Retina (tissue), 1 donor: ENCODE measurements at places on chromosomes 5 and 9.

DNA sequence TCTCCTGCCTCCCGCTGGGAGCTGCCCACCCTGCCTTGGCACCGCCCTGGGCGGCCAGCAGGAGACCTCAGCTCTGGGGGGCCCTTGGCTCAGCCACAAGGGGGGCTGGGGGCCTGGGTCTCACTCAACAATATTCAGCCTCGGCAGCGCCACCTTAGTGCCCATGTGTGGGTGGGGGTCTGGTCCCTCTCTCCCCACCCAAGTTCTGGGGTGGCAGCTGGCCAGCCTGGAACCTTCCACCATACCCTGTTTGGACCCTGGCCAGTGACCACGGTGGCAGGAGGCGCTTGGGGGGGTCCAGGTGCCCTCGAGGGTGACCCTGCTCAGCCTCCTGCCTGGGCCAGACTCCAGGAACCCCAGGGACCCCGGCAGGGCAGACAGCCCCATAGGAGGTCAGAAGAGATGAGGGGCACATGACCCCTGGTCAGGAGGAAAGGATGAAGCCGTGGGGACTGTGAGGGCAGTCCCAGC lies 22.2 kb downstream of the NKD2 start:
- peak; percentile 54 for DNase-seq

DNA sequence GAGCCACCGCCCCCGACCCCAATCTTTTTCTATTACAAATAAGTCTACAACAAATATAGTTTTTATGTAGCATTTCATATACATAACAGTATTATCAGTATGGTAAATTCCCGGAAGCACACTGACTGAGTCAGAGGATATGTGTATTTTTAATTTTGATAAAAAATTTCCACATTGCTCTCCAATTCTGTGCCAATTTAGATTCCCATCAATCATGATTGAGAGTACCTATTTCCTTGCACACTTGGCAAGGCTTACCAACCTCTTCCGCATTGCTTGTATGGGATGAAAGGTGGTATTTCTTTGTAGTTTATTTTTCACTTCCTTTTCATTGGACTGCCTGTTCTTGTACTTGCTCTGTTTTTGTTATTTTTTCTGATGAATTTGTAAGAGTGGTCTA lies 204.6 kb downstream of the RFX3 start:
- DNase-seq = no peak

DNA sequence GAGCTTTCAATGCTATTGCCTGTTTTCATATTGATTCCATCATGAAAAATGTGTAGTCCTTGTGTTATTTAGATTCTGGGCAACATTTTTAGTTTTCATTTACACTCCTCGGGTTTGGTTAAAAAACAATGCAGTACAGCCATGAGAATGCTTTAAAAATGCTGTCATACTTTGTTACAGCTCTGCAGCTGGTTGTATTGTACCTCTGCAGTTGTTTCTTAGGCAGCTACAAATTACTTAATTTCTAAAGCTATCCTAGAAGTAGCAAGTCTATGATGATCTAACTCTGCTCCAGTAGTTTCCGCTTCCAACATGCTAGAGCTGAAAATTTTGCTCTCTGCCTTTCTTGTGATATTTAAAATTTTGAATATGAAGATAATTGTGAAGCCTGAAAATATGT lies 20.2 kb downstream of the SNX18 start:
- no peak for DNase-seq

GRCh38 chr5:68230285-68230684 lies 14.7 kb downstream of the PIK3R1 start:
- DNase-seq = no peak

DNA sequence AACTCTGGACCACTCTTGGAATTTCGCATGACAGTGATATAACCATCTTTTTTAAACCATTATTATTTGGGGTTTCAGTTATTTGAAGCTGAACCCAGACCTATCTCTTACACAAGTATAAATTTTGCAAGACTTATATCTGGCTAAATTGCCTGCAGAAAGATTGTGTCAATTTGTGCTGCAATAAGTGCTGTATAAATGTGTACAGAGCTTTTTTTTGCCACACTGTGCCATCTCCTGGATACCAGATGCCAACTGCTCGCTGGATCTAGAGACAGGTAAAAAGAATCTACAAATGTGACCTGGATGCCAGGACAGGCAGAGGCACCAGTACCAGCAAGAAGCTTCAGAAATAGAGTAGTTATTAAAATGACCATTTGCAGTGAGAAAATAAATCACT lies 25.9 kb upstream of the TTC39B start:
- DNase-seq = no peak

- DNase-seq = no peak
Observed at GRCh38 chr9:85599540-85600105, 142.1 kb downstream of the AGTPBP1 start.

GRCh38 chr5:164893071-164893470 lies 1387.7 kb downstream of the MAT2B start:
- no peak for DNase-seq

DNA sequence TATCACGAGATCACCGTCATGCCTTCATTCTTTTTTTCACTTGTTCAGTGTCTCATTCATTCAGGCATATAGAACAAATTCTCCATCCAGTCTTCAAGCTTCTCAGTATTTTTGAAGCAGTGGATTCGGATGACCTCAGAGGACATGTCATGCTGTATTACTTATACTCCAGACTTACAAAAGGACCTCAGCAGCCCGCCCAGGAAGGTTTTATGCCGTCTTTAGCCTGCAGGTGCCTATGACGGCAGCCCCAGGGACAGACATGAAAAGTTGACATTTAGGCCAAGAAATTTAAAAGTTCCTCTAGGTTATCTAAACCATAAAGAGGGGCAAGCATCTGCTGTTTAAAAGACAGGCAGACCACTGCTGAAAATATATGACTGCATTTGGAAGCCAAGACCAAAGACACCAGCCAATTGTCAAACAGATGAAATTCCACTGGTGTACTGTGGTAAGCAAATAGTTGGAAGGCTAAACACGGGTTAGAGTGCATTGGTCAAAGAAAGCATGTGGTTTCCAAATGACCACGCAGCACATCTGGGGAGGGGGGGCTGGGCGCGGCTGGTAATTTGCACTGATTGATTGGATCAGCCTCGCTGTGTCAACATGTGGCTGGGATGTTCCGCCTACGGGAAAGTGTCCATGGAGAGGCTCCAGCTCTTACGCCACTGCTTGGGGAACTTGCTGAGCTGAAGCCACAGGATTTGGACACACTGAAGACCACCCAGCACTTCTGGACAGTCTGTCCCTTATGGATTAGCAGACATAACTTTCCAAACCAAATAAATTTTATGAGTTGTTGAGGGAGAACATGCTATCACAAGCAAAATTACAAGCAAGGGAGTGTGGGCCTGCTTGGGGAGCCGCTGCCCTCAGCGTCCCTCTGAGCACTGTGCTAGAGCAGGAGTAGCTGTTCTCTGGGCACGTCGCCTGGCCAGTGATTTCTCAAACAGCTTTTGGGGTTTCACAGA lies 173.6 kb downstream of the FANCC start:
- DNase-seq = no peak

GRCh38 chr5:14880688-14881087 lies 9.1 kb upstream of the ANKH start:
- DNase-seq = no peak

DNA sequence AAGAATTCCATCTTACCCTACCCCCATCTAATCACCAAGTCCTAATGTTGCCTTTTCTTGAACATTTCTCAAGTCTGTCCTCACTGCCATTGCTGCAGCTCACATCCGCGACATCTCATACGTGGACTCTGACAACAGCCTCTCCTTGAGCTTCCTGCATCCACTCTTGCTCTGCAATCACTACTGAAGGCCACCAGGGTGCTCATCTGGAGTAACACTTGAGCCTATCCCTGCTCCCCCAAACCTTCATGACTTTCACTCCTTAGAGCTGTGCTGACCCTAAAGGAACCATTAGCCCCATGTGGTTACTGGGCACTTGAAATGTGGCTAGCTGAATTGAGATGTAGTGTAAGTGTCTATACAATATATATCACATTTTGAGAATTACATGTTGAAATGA lies 46.4 kb upstream of the CTXN3 start:
- DNase-seq = no peak

GRCh38 chr9:16387382-16387781 lies 483.1 kb downstream of the BNC2 start:
- DNase-seq = no peak

- no peak for DNase-seq
Observed at GRCh38 chr5:54804521-54804920, 180.9 kb downstream of the ESM1 start.

- no peak for DNase-seq
Observed at GRCh38 chr5:38452201-38452600, 104.2 kb downstream of the LIFR start.

DNA sequence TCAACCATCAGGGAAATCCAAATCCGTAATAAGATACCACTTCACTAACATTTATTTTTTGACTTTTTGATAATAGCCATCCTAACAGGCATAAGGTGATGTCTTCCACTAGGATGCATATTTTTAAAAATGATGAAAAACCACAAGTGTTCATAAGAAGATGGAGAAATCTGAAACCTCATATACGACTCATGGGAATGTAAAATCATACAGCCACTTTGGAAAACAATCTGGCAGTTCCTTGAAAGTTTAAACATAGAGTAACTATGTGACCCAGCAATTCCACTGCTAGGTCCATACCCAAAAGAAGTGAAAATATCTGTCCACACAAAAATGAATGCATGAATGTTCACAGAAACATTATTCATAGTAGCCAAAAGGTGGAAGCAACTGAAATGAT lies 431.0 kb downstream of the ENC1 start:
- no peak for DNase-seq

- no peak for DNase-seq
Observed at GRCh38 chr9:109588415-109588814, 90.3 kb upstream of the PTPN3 start.

GRCh38 chr9:96067004-96067403 lies 191.5 kb downstream of the ERCC6L2 start:
- no peak for DNase-seq

- no peak for DNase-seq
Observed at GRCh38 chr9:38179965-38180364, 110.9 kb upstream of the SHB start.

DNA sequence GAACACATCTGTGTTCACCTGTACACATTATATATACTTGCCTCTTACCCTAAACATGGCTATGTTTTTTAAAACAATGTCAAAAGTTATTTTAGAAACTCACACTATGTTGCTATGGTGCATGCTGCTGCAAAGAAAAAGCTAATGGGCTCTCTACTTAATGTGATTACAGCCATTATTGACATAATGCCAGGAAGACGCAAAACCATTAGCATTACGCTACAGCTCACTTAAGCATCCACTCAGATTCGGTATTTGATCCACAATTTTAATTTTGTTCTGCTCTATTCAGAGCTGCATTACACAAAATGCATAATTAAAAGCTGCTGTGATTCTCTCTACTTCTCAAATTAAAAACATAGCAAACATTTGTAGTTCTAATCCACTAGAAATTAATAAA lies 395.2 kb downstream of the BNC2 start:
- DNase-seq = no peak
